ENCODE measurements at places on chromosomes 4 and X. TPM values are rescaled to one million over a fixed set of nuclear protein-coding genes. Genes with fewer than 3 reads are reported as not detected.

The RIBC1 gene
- total RNA-seq: 0.29 TPM

The SOX3 gene
- total RNA-seq: not detected

The CT45A3 gene
- not detected for total RNA-seq

The NDNF gene
- total RNA-seq: 9.8 TPM

The UGT2A1 gene
- total RNA-seq: not detected

The GABRG1 gene
- total RNA-seq: not detected

DNA sequence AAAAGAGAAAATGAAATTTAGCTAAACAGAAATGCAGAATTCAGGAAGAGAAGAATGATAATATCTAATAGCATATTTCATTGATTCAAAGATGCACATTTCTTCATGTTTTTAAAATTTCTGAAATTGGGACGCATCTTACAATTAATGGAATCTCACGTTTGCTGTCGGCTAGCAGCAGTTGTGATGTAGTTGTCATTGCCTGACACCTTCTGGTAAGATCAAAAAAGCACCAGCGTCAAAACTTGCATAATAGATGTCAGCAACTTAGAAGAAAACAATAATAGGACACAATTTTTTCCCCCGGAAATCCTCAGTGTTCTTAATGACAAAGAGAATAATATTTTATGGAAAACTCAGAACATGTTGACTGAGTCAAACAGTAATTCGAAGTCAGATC, 29.8 kb upstream of the SLC7A3 start:
- no peak overlapping the region for H3K4me3 ChIP-seq
- no peaks in the 10 kb centered on the region for H3K4me1 ChIP-seq
- no peaks in the 10 kb centered on the region for H3K36me3 ChIP-seq
- no peak overlapping the region for H3K27ac ChIP-seq

- H3K4me3 ChIP-seq: no peak overlapping the region
- H3K4me1 ChIP-seq: peaks cover 7% of the 10 kb centered on the region
- no peak for DNase-seq
- H3K27me3 ChIP-seq: no peaks in the 10 kb centered on the region
Measured at GRCh38 chrX:150543230-150544155, 24.9 kb upstream of the MTM1 start.

GRCh38 chr4:26912810-26913209, 52.2 kb downstream of the STIM2 start:
- H3K4me1 ChIP-seq: no peaks in the 10 kb centered on the region
- no peaks in the 10 kb centered on the region for H3K36me3 ChIP-seq
- no peaks in the 10 kb centered on the region for H3K27me3 ChIP-seq
- no peak overlapping the region for H3K27ac ChIP-seq

GRCh38 chr4:87179751-87180150, 40.7 kb downstream of the KLHL8 start:
- no peak overlapping the region for H3K27ac ChIP-seq
- no peak overlapping the region for H3K4me3 ChIP-seq
- no peak for DNase-seq
- H3K36me3 ChIP-seq: no peaks in the 10 kb centered on the region

- H3K4me1 ChIP-seq: peaks cover 4% of the 10 kb centered on the region
- H3K4me3 ChIP-seq: no peak overlapping the region
- DNase-seq: no peak
- no peaks in the 10 kb centered on the region for H3K27me3 ChIP-seq
- no peaks in the 10 kb centered on the region for H3K36me3 ChIP-seq
- H3K27ac ChIP-seq: no peak overlapping the region
Measured at GRCh38 chrX:12234534-12235329, 96.5 kb downstream of the FRMPD4 start.

DNA sequence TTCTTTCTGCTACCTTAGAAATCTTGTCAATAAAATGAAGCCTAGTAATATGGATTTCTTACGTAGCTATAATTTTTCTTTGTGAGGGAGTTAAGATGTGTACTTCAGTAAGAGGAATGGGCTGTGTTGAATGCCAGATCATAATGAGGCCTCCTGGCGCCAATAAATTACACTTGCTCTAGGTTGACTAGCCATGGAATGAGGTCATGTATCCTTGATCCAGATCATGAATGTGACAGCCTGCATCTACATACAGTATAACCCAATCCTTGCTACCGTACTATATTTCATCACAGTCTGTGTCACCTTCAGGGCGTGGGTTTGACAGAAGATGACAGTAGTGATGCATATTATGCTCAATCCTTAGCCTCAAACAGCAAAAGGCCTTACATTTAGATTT, 36.2 kb downstream of the NHS start:
- H3K27me3 ChIP-seq: no peaks in the 10 kb centered on the region
- DNase-seq: no peak
- no peak overlapping the region for H3K4me3 ChIP-seq

GRCh38 chr4:55121246-55121645, 4.1 kb downstream of the KDR start:
- DNase-seq: no peak
- peaks cover 24% of the 10 kb centered on the region for H3K27me3 ChIP-seq
- H3K36me3 ChIP-seq: no peaks in the 10 kb centered on the region
- no peaks in the 10 kb centered on the region for H3K4me1 ChIP-seq
- H3K27ac ChIP-seq: no peak overlapping the region

GRCh38 chrX:1336331-1336943, at the start of gene IL3RA:
IL3RA (plus strand) TSS chrX:1336785; CDS start chrX:1341766, 4,981 bp downstream.
- peak within 1 kb of the TSS; percentile 68 for H3K4me3 ChIP-seq
- no peak within 1 kb of the TSS for H3K27ac ChIP-seq
- no peaks in the 10 kb centered on the region for H3K36me3 ChIP-seq
- DNase-seq: peak; percentile 87

- H3K27ac ChIP-seq: no peak overlapping the region
- no peaks in the 10 kb centered on the region for H3K27me3 ChIP-seq
- no peak for DNase-seq
Measured at GRCh38 chrX:8033175-8033574, 106.0 kb upstream of the PNPLA4 start.

DNA sequence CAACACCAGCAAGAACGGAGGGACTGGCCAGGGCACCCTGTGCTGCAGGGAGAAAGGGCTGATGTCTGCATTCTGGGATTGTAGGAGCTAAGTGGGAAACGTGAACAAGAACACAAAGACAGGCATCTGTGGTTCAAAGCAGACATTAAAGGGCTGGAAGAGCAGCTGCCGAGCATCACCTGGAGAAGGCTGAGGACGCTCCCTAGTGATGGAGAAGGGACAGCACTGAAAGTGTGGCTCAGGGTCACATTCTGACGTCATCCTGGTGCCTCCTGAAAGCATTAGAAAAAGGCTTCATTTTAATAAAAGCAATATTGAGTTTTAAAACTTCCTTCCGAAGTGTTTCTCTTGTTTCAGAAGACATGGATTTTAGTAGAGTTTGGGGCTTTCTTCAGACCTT, 62.3 kb downstream of the CLDN22 start:
- H3K4me3 ChIP-seq: no peak overlapping the region
- H3K36me3 ChIP-seq: peaks cover 32% of the 10 kb centered on the region
- no peak for DNase-seq
- H3K4me1 ChIP-seq: peaks cover 23% of the 10 kb centered on the region
- no peak overlapping the region for H3K27ac ChIP-seq
- no peaks in the 10 kb centered on the region for H3K27me3 ChIP-seq

- no peak overlapping the region for H3K27ac ChIP-seq
- H3K4me1 ChIP-seq: no peaks in the 10 kb centered on the region
- H3K4me3 ChIP-seq: no peak overlapping the region
- H3K36me3 ChIP-seq: no peaks in the 10 kb centered on the region
Measured at GRCh38 chr4:36351082-36351666, 69.8 kb downstream of the DTHD1 start.

DNA sequence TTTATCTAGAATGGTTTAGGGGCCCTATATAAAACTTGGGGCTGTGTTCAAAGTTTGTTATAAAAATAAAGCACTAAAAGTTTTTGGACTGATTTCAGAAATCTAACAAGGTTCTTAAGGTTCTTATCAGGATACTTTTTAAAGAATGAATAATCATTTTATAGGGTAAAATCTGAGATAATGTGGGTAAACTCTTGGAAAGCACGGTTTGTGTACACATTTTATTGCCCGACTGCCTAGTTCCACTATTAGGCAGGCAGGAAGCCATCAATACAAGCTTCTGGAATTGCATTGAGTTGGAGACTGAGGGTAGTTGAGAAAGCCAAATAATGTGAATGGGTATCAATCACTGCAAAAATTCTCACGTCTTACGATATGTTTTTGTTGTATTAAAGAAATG, 331.0 kb upstream of the PITX2 start:
- no peaks in the 10 kb centered on the region for H3K27me3 ChIP-seq
- no peak overlapping the region for H3K27ac ChIP-seq
- DNase-seq: no peak
- H3K4me3 ChIP-seq: no peak overlapping the region

DNA sequence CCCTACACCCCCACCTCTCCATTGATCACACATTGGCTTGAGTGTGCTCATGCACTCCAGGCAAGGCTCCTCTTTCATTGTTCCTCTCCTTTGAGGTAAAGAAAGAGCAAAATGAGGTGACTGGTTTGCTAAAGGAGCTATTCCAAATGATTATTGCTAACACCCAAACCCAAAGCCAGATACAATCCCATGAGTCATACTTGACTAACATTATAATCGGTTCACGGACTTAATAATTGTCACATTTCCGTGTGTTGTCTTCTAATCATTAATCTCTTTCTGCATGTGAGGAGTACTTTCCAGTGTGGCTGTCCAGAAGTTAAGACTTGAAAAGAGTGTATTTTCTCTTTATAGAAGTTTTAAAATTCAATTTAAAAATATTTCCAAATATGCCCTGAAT, 174.3 kb upstream of the SFRP2 start:
- no peak overlapping the region for H3K4me3 ChIP-seq
- H3K27ac ChIP-seq: no peak overlapping the region
- H3K27me3 ChIP-seq: no peaks in the 10 kb centered on the region
- DNase-seq: no peak

DNA sequence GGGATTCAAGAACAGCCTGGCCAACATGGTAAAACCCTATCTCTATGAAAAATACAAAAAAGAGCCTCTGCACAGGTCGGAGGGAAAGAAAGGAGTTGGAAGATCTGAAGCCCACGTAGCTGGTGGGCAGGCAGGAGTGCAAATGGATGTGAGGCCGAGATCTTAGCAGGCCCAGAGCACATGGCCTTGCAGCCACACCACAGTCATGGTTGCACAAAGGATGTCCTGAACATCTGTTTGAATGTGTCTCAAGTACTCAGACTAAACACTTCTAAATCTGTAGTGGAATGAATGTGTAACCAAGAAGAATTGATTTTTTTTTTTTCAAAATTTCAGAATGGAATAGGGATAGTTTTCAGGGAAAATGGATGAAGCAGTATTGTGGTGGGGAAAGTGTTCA, 10.8 kb downstream of the CA5B start:
- H3K36me3 ChIP-seq: no peaks in the 10 kb centered on the region
- no peaks in the 10 kb centered on the region for H3K27me3 ChIP-seq
- H3K4me3 ChIP-seq: no peak overlapping the region
- no peak for DNase-seq
- peaks cover 23% of the 10 kb centered on the region for H3K4me1 ChIP-seq

DNA sequence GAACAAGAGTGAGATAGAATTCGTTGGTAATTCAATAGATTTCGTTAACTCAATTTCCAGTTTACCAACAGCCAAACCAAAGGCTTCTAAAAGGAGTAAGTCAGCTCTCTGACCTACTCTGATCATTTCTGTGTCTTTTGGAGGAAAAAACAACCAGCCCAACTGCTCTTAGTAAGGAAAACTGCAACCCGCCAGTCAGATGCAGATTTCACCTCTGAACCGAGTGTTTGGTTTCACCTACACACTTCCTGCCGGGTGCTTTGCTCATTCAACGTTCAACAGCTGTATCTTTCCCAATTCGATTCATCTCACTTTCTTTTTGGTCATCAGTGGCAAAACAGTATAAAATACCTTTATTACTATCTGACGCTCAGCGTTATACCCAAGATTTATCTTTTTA, 24.5 kb downstream of the TMSB4X start:
- DNase-seq: no peak
- H3K27me3 ChIP-seq: no peaks in the 10 kb centered on the region
- no peaks in the 10 kb centered on the region for H3K36me3 ChIP-seq
- H3K4me1 ChIP-seq: peaks cover 21% of the 10 kb centered on the region

Data from osteoblast (primary cell).